Fibroblast of lung (primary cell): ENCODE measurements at places on chromosomes 5 and 9. TPM values are rescaled to one million over a fixed set of nuclear protein-coding genes. Genes with fewer than 3 reads are reported as not detected.

Gene C1QTNF3
- 1.0 and 1.2 TPM in 2 replicates for total RNA-seq

Gene EHMT1
- total RNA-seq = 34.4 and 48.6 TPM in 2 replicates

Gene IRGM
- total RNA-seq = 0.17 TPM in 1 of 2 replicates, not detected in the other

Gene EGFLAM
- 0.33 and 3.6 TPM in 2 replicates for total RNA-seq

Gene PPIC
- 65.7 and 70.1 TPM in 2 replicates for total RNA-seq

Gene CDK9
- total RNA-seq = 49.6 and 54.8 TPM in 2 replicates

Gene ARHGEF39
- under 0.01 and 0.66 TPM in 2 replicates for total RNA-seq

Gene NMUR2
- total RNA-seq = not detected in 2 replicates

Gene KCNV2
- total RNA-seq = not detected in 2 replicates

Gene LHFPL2
- total RNA-seq = 38.8 and 51.4 TPM in 2 replicates

Gene FAM153A
- not detected in 2 replicates for total RNA-seq

Gene MTRR
- total RNA-seq = 19.0 and 21.1 TPM in 2 replicates

Gene BBLN
- 22.1 and 29.4 TPM in 2 replicates for total RNA-seq

Gene MYOT
- total RNA-seq = not detected in 2 replicates

Gene EQTN
- total RNA-seq = not detected in 2 replicates
